ENCODE measurements at places on chromosomes 1 and 21.
A peak's percentile ranks its signal among the peaks of the same experiment; 100 is the strongest.

GRCh38 chr1:179217943-179218507, 11.5 kb downstream of the ABL2 start:
- no peak for DNase-seq

DNA sequence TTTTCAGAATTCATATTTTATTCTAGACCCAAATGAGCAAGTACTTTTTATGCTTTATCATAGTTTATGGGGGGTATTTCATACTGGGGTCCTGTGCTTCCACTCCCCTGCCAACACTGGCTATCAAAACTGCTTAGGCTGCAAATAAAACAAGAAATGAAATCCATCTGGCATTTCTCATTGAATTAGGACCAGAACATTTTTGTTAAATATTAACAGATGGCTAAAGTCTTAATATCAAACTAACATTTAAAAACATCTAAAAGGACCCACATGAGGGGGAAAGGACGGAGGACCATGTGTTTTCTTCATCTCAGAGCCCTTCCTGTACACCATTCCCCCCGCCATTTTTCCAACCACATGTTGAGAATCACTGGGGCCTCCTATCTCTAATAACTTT, 167.5 kb upstream of the C1orf105 start:
- DNase-seq = no peak

DNA sequence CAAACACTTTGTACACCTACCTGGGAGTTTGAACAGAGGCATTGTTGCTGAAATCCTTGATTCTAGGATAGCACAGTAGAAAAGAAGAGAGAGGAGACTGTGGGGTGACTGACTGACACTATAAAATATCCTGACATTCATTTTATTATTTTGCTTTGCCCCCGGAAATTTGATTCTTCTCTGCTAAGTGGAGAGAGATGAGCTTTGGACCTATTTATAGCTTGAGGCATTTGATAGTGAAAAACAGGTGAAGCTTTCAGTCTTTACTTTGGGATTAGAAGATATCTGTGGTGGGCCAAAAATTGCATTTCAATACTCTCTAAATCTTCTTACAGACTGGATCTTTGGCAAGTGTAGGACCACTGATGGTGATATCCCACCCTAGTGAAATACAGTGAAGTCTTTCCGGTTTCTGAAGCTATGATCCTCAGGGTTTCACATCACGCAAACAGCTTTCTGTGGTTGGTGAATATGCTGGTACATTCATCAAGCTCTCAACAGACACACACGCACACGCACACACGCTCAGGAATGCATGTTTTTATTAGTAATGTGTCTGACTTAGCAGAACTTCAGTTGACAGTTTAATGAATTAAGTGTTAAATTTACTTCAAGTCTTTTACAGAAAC, at the start of gene AMPD1:
Gene AMPD1 (minus strand): TSS at position 117 of the 629 bp plus-strand sequence. CDS start 75 bp downstream, at position 42.
- DNase-seq = no peak

DNA sequence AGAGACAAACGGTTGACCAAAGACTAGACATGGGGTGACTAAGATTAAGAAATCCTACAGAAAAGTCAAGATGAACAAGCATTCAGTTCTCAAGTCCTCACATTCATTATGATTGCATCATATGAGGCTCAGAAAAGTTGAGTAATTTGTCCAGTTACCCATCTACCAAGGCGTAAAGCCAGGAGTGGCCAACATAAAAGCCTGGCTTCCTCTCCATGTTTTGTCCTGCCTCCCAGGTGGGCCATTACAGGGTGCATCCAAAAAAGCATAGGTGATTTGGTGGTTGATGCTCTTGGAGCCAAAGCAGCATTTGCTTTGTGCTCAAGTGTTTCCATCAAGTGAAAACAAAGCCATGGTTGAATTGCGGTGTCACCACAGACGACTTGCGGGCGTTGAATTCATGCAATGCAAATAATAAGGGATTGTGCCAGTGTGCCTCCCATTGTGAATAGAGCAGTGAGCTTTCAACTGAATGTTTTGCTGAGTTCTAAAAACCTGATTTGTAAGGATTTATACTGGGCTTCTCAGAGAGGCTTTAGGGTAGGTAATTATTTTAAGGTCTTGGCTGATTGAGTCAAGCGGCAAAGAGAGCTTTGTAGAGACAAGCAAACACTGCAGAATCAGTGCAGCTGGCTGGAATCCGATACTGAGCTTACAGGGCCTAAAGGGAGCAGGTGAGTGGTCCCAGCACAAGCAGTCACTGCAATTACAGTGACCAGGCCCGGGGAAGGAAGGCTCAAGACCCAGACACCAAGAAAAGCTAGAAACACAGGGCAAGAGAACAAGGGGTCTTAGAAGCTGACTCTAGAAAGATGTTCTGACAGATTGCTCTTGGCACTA, 54.1 kb downstream of the KCNJ15 start:
- DNase-seq = no peak

DNA sequence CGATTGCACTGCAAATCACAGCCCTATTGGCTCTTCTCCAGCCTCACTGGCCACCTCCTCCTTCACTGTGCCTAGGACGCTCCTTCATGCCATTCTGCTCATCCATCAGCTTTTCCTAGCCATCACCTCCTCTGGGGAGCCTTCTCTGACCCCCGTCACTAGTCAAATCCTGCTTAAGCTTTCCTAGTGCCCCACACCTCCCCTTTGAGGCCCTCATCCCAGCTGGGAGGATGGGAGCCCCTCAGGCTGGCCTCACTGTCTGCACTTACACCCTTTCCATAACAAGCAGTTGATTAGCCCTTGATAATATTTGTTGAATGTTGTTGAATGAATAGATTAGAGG, 50.7 kb downstream of the KLHDC7A start:
- peak; percentile 0 for DNase-seq

DNA sequence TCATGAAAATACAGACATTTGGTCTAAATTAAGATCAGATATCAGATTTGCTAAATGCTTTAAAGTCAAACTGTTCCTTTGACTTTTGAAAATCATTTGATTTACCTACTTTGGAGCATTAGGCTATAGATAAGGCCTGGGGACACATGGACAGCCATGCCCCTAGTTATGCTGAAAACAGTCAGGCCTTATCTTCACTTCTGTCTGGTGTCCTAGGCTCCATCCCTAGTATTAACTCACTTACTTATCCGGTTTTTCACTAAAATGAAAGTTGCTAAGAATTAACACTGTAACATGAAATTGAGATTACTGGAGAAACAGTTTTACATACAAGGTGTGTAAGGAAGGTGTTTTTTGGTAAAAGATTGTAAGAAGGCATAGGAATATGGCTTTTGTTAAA, 4.5 kb upstream of the CATSPERE start:
- DNase-seq = no peak

DNA sequence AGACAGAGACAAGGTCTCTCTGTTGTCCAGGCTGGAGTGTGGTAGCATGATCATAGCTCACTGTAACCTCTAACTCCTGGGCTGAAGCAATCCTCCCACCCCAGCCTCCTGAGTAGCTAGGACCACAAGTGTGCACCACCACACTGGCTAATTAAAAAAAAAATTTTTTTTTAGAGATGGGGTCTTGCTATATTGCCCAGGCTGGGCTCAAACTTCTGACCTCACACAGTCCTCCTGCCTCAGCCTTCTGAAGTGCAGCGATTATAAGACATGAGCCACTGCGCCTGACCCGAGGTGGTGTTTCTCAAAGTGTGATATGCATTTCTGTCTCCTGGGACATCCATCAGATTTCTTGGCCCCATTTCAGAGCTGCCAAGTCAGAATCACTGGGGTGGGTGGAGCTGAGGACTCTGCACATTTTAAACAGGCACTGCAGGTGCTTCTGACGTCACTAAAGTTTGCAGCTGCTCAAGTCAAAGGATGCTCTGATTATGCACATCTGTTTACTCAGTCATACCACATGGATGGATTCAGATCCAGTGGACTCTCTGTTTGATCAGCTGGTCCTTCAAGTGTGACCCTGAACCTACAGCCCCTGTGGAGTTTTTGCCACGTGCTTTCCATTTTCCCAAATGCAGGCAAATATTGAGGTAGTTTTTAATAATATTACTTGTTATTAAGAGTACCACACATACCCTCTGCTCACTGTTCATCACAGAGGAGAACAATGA, 21.4 kb downstream of the TGFB2 start:
- DNase-seq = no peak

GRCh38 chr1:64950284-64950809, 16.0 kb downstream of the JAK1 start:
- DNase-seq = no peak

GRCh38 chr1:107777664-107778047, 187.3 kb downstream of the VAV3 start:
- DNase-seq = no peak

GRCh38 chr21:34915364-34915841, 133.7 kb downstream of the RUNX1 start:
- DNase-seq = no peak

DNA sequence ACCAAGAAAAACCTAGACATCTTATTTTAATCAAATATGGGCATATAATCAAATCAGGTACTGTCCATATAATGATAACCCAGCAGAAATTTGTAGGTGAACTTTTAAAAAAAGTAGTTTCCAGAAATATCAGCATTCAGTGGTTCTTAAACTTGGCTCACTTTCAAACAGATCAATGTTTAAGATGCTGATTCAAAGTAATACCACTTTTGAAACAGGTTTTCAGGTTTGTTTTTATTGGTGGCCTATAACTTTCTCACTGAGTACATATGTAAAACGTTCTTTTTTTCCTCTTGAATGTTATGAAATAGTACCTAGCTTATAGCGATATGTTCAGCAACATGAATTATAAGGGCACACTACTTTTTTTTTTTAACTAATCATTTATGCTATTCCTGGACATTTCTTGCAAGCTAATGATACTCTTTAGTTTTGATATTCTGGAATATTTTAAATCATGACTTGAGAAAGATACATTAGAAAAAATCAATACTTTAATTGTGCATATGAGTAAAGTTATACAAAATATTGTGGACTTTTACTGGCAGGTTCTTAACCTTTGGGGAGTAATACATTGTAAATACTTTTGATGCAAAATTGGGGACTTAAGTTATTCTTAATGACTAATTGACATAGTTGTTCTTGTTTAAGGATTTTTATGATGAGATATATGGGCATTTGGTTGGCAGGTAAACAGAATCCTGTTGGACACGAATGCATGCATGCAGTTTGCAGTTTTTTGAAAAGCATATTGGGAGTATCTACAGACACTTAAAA, 3.0 kb downstream of the NFIA start:
- DNase-seq = no peak

- no peak for DNase-seq
Measured at GRCh38 chr1:36137776-36138175, 11.5 kb downstream of the TRAPPC3 start.

DNA sequence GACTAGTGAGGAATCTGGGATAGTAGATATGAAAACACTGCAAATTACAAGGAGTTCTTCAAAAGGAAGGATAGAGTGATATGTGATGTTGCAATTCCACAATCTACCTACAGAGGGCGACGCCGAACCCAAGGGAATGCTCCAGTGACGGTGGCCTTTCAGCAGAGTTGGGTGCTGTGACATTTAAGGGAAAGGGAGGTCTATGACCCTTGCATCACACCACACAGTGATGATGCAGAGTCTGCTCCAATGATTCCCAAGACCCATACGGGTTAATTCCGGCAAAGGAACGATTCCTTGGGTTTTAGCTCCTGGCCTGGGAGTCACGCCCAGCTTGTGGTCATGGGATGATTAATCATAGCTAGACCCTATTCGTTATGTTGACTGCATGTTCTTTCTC, 123.0 kb upstream of the IGSF21 start:
- peak; percentile 20 for DNase-seq

DNA sequence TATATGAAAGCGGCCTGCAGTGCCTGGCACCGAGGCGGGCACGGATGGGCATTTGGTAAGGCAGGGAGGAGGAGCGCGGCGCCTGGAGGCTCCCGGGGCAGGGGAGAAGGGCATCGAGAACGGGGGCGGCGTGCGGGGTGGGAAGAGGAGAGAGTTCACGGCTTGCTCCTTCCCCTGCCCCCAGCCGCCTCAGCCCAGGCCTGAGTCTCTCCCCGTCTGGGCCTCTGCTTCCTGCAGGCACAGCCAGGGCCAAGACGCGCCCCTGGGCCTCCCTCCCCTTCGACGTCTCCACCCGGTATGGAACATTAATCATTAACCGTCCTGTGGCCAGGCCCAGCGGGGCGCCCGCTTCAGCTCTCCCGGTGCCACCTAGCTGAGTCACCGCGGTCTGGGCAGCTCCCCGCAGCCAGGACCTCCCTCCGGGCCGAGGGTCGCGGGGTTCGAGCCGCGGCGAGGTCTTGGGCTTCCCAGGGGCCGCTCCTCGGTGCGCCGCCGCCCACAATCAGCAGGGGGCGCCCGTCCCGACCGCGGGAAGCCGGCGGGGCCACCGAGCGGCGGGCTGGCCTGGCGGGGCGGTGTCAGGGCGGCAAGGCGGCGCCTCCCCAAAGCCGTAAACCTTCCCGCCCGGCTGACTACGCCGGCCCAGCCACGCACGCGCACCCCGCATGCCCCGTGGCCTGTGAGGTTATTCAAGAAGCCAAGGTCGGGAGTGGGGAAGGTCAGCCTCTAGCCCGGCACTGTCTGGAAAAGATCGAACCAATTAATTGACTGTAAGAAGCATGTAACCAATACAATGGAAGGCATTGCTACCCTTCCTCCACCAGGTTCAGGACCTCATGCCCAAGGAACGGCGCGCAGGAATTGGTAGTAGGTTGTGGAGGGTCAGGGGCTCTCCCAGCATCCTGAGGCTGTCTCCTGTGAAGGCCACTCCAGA, 23.4 kb upstream of the RD3 start:
- DNase-seq = peak; percentile 92

DNA sequence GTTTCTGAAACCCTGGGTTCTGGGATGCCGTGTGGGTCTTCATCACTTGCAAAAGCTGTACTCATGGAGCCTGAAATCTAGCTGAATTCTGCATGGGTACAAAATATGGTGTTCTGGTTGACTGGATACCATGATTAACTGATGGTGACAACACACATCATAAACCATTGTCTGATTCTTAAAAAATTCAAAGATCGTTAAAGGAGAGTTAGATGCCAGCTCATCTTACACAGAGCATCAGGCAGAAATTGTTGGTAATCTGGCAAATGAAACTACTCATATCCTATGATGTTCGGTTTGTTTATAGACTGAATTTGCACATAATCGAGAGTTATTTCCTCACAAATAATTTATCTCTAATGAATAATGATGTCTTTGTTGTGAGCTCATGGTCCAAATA, 218.1 kb upstream of the PKN2 start:
- no peak for DNase-seq

DNA sequence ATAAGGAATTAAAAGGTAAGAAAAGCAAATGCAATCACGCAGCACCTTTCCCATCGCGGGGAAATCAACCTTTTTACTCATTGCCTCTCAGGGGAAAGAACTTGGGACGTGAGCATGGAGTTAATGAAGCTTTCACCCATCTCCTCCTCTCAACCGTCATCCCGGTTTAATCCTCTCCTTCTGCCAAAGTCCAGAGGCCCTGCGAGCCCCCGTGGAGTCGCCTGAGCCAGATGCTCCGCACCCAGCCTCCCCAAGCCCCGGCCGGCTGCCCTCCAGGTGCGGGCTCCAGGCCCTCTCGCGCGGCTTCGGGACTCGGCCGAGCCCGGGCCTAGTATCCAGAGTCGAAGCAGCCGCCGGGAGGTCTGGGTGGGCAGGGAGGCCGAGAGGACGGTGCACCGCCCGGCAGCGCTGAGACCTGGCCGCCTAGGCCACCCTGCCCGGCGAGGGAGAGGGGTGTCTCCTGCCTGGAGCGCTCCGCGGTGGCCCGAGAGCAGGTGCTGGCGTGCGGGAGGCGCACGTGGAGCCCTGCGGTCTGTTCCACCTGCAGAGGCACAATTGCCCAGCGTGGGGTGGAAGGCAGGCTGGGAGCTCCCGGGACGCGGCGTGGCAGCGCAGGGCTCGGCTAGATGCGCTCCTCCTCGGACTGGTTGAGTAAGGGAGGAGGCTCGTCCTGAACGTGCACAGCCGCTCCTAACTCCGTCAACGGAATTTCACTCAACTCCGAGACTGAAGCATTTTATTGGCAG, 218.5 kb downstream of the SDCCAG8 start:
- DNase-seq = no peak
